Aorta (tissue), 5 donors: ENCODE measurements at places on chromosomes 16 and 17. TPM values are rescaled to one million over a fixed set of nuclear protein-coding genes. Genes with fewer than 3 reads are reported as not detected.

POLR3K gene
- 6.1 TPM for total RNA-seq

GRCh38 chr16:75227361-75228142 lies 8.8 kb downstream of the CTRB1 start:
- peak; percentile 64 for DNase-seq

GRCh38 chr17:47946929-47947397 lies 5.6 kb downstream of the PNPO start:
- DNase-seq = peak; percentile 86

GRCh38 chr16:11913425-11914079 lies 2.2 kb downstream of the GSPT1 start:
- no peak for DNase-seq

MT3 gene
- total RNA-seq = not detected
